Stimulated activated CD4-positive, alpha-beta T cell treated with anti-CD3 and anti-CD28 coated beads, TNF-alpha, amount 100 ng/mL, for 4 hours (primary cell): ENCODE measurements at places on chromosomes 12 and 14.

DNA sequence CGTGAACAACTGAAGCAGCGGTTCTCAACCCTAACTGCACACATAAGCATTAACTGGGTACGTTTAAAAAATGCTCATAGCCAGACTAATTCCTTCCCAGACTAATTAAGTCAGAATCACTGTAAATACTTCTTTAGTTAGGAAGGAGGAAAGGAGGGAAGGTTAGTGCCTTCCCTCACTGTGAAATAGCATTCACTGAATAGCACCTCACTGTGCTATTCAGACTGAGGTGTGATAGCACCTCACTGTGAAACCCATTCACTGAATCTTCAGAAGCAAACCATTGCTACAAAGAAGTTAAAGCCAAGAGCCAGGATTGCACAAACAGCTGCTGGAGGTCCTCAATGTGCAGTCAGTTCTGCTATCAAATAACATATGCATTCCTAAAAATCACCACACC, 58.8 kb downstream of the RTN1 start:
- no peak for DNase-seq

DNA sequence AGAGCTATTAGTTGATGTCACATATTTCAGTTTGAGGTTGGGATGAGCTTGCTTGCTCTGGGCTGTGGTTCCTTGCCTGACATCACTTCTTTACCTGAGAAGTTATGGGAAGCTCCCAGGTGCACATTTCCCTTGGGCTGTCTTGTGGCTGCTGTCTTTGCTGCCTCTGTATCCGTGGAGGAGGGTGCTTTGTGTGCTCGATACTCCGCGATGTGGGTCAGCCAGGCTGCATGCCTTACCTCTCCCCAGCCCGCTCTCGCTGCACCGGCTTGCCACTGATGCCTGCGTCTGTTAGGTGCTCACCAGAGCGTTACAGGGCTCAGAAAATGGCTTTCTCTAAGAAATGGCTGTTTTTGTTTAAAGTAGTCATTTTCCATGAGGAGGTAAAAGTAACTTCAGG, 19.6 kb downstream of the PELI2 start:
- DNase-seq = no peak

DNA sequence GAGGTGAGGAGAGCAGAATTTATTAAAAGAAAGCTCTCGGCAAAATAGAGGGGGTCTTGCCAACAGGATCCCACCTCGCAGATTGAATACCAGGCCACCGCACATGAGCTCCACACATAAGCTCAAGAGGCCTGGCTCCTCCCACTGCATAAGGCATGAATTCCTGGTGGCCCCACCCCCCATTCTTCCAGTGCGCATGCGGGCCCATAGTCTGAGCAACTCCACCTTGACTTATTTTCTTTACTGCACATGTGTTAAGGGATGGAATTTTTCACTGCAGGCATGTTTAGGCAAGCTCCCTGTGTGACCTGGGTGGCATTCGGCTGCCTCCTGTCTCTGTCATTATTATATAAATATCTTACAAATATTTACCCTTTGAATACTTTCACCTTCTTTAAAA, 412.5 kb downstream of the RMST start:
- DNase-seq = no peak

- DNase-seq = no peak
These were observed 433.6 kb downstream of the ZFP36L1 start for GRCh38 chr14:68359022-68359836.

DNA sequence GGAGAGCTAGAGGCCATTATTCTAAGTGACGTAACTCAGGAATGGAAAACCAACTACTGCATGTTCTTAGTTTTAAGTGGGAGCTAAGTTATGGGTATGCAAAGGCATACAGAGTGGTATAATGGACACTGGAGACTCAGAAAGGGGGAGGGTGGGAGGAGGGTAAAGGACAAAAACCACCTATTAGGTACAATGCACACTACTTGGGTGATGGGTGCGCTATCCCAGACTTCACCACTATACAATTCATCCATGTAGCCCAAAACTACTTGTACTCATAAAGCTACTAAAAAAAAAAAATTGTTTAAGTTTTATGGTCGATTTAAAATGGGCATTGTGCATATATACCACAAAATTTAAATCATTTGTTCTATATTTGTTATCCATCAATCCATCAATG, 24.3 kb downstream of the SLC41A2 start:
- DNase-seq = no peak

- no peak for DNase-seq
These were observed 1.9 kb downstream of the CCDC184 start for GRCh38 chr12:48185181-48185919.

DNA sequence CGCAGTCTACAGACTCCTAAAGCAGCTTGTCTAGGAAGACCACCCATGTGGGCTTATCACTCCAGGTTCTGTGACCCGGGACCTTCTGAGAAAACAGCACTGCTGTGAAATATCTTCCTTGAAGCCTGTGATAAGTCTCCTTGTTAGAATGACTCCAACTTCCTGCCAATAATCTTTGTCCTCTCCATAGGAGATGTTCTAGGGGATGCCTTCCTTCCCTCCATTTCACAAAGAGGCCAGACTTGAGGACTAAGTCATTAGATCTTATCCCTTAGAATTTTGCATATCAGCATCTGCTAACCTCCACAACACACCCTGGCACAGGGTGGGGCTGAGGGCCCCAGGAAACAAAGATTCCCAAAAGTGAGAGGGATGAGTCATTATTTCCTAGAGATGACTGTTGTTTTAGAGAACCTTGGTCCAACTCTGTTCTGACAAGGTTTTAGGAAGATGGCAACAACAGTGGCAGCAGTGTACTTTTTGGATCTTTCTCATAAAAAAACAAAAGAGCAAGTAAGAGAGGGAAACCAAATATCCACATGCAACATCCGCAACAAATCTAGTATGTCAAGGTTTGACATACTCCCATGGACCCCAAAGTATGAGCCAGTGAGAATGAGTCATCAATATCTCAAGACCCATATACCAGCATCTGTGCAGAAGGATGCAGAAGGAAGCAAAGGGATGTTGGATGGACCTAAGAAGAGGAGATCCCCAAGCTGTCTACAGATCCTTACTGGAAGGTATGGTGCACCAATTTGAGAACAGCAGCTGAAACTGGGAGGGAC, 6.0 kb downstream of the LTB4R start:
- DNase-seq = no peak
